ENCODE measurements at places on chromosomes 6 and 20. TPM values are rescaled to one million over a fixed set of nuclear protein-coding genes. Genes with fewer than 3 reads are reported as not detected.
A peak's percentile ranks its signal among the peaks of the same experiment; 100 is the strongest.

Gene FRS3
- 2.4 TPM for total RNA-seq

DNA sequence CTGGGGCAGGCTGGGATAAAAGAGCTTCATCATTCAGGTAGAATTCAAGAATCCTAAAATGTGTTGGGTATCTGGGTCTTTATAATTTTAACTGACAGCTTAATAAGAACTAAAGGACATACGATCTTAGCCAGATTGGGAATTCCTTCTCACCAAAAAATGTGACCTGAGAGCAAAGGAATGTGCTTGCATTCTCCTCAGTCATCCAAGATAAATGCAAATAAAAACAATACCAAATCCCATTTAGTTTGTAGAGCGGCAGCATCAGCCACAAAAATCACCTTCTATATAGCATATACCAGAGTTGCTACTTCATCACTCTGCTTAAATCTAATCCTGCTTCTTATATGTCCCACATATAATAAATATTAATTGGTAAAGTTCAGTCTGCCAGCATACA lies 16.9 kb downstream of the USP49 start:
- peak; percentile 77 for DNase-seq

Gene THEMIS
- not detected for total RNA-seq

DNA sequence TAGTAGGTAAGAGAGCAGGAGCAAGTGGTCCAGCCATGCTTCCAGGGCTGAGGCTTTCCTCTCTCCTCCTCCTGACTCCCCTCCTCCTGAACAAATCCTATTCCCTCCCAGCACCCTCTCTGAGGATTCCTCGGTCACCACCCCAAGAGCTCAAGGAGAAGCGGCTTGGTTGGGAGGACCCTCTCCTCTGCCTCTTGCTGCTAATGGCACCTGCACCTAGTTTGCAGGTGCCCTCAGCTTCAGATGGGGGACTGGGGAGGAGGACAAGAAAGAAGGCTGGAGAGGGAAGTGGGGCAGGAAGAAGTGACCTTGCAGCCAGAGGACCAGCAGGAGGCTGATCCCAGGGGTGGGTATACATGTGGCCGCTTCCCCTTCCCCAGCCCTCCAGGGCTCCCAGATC lies 17.5 kb downstream of the NCR2 start:
- DNase-seq: no peak

- DNase-seq: no peak
These were observed 1.7 kb upstream of the MYLK2 start for GRCh38 chr20:31817461-31817860.

Gene DLK2
- 3.4 TPM for total RNA-seq

Gene C6orf15
- total RNA-seq: not detected

- peak; percentile 12 for DNase-seq
These were observed 60.6 kb downstream of the HIVEP2 start for GRCh38 chr6:142884214-142885035.

- DNase-seq: peak; percentile 95
These were observed 599 bp downstream of the EPM2A start for GRCh38 chr6:145734486-145735355.

Gene GNAS-AS1
- total RNA-seq: 1.0 TPM
